Activated CD8-positive, alpha-beta T cell treated with anti-CD3 and anti-CD28 coated beads for 36 hours (primary cell): ENCODE measurements at places on chromosomes 5 and 9. TPM values are rescaled to one million over a fixed set of nuclear protein-coding genes. Genes with fewer than 3 reads are reported as not detected.

DNA sequence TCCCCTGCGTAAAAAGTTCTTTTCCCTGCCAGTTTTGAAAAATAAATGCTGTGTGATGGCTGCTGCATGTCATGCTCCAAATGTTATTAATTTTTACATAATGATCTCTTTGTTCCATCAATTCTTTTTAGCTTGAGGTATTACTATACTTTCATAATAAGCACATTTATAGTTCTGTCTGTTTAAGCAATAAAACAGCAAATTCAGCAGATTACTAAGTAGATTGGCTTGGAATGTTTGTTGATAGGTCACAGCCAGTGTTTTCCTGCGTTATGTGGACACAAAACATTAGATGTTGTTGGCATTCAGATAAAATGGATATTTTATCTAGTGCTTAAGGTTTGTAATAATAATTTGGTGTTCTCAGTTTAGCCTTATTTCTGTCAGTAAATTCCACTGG is 242.0 kb downstream of the KDM4C start:
- H3K27me3 ChIP-seq = no peaks in the 10 kb centered on the region
- no peaks in the 10 kb centered on the region for H3K4me1 ChIP-seq
- DNase-seq = no peak
- H3K4me3 ChIP-seq = no peak overlapping the region

PDLIM4 gene
- total RNA-seq = not detected

DNA sequence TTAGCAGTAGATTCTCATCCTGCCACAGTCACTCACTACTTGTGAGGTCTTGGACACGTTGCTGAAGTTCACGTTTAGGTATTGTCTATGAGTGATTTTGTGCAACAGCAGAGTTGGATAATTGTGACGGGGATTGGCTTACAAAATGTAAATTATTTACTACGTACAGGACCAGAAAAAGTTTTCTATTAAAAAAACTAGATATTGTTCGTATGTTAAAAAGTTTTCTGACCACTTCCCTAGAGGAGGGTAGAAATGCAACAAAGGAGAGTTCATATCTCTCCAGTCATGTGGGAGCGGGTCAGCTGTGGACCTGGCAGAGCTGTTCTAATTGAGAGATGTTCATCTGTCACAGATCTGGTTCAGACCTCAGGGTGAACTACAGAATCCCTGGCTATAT is 976.1 kb upstream of the NUDT12 start:
- no peak overlapping the region for H3K4me3 ChIP-seq
- DNase-seq = no peak
- no peaks in the 10 kb centered on the region for H3K4me1 ChIP-seq
- no peak overlapping the region for H3K27ac ChIP-seq
- H3K27me3 ChIP-seq = no peaks in the 10 kb centered on the region

FOXD4 gene
- total RNA-seq = not detected

DNA sequence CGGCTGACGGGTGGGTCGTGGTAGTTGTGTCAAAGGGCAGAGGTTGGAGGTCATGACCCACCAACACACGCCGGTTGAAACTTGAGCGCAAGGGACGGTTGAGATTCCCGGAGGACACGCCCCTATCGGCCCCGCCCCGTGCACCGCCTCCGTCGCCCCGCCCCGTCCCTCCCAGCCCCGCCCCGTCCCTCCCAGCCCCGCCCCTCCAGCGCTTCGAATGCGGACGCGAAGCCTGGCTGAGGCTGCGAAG is 226 bp upstream of the RANBP17 start:
- no peak for DNase-seq
- peak overlapping the region; percentile 2 for H3K4me3 ChIP-seq
- peaks cover 5% of the 10 kb centered on the region for H3K4me1 ChIP-seq
- H3K27me3 ChIP-seq = peaks cover 39% of the 10 kb centered on the region

RASGRF2 gene
- 15.8 TPM for total RNA-seq

PCDHB6 gene
- total RNA-seq = not detected

DNA sequence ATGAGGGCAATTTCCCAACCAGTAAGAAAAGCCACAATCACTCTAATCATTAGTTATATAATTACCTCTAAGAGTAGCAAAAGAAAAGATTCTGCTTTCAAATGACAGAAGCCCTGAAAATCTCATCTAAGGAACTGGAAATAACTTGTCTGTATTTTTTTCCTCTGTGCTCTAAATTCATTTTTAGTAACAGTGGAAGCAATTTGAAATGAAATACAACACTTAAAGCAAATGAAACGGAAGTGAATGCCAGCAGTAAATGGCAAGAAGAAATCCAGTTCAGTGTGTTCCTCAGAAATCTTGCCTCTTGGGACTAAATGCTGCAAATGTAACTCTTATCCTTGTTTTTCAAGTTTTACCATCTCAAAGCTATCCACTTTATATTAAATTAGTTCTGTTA is 294.9 kb downstream of the TAF11L14 start:
- H3K4me1 ChIP-seq = no peaks in the 10 kb centered on the region
- H3K36me3 ChIP-seq = no peaks in the 10 kb centered on the region
- H3K27me3 ChIP-seq = no peaks in the 10 kb centered on the region
- H3K27ac ChIP-seq = no peak overlapping the region
- DNase-seq = no peak

PCA3 gene
- total RNA-seq = not detected

- H3K27ac ChIP-seq = no peak overlapping the region
- peaks cover 9% of the 10 kb centered on the region for H3K27me3 ChIP-seq
- no peaks in the 10 kb centered on the region for H3K36me3 ChIP-seq
- no peak for DNase-seq
- H3K4me3 ChIP-seq = no peak overlapping the region
These were observed 133.3 kb upstream of the PPP1R2B start for GRCh38 chr5:156716591-156717380.
